ENCODE measurements at places on chromosomes 7 and 10. TPM values are rescaled to one million over a fixed set of nuclear protein-coding genes. Genes with fewer than 3 reads are reported as not detected.

Gene NCF1
- total RNA-seq, result under 0.01 TPM

Gene ANKRD7
- 12.2 TPM for total RNA-seq

Gene IL2RA
- total RNA-seq, result not detected

Gene KAZALD1
- total RNA-seq, result 0.41 TPM

Gene HOXA1
- total RNA-seq, result not detected

Gene PLEKHS1
- not detected for total RNA-seq

Gene NEBL
- 64.0 TPM for total RNA-seq

Gene ADAM8
- 1.2 TPM for total RNA-seq

Gene PRLHR
- 2.4 TPM for total RNA-seq

Gene PIK3CG
- total RNA-seq, result 1.6 TPM

Gene CRHR2
- total RNA-seq, result 0.41 TPM

Gene INMT
- total RNA-seq, result 0.41 TPM

Gene OR13A1
- total RNA-seq, result under 0.01 TPM

Gene CYP3A4
- total RNA-seq, result not detected

Gene C10orf90
- 0.41 TPM for total RNA-seq

Gene NUTM2E
- total RNA-seq, result under 0.01 TPM

Gene CRYGN
- under 0.01 TPM for total RNA-seq

Gene PRSS37
- total RNA-seq, result not detected

Gene CNPY1
- total RNA-seq, result under 0.01 TPM

Gene SLC16A9
- total RNA-seq, result 8.2 TPM

Gene PPP1R3A
- total RNA-seq, result not detected

Gene SPDYE6
- total RNA-seq, result not detected

Gene ELAPOR2
- total RNA-seq, result 21.6 TPM

Gene RBM48
- 20.0 TPM for total RNA-seq

Gene SFTPA2
- total RNA-seq, result not detected

Gene PPRC1
- total RNA-seq, result 8.6 TPM

Gene INHBA
- 12.6 TPM for total RNA-seq

Gene CHCHD3
- 60.7 TPM for total RNA-seq

Gene DNA2
- 39.1 TPM for total RNA-seq

Gene PDE6C
- not detected for total RNA-seq

Gene NPFFR1
- total RNA-seq, result 1.2 TPM

Gene ASIC3
- total RNA-seq, result 0.82 TPM

Gene GRID1
- total RNA-seq, result 12.6 TPM

Gene CHST12
- 2.0 TPM for total RNA-seq

Gene COG5
- total RNA-seq, result 29.8 TPM

Gene OGDHL
- 6.9 TPM for total RNA-seq

Gene GRB10
- total RNA-seq, result 48.5 TPM

Gene PNLIPRP1
- not detected for total RNA-seq

Gene CYP26C1
- under 0.01 TPM for total RNA-seq

Gene ZNF503
- total RNA-seq, result 1.6 TPM

Data from frontal cortex (tissue), 4 donors.